Caco-2 (cell line): ENCODE measurements at places on chromosomes 5 and 9. TPM values are rescaled to one million over a fixed set of nuclear protein-coding genes. Genes with fewer than 3 reads are reported as not detected.
A peak's percentile ranks its signal among the peaks of the same experiment; 100 is the strongest.

DNA sequence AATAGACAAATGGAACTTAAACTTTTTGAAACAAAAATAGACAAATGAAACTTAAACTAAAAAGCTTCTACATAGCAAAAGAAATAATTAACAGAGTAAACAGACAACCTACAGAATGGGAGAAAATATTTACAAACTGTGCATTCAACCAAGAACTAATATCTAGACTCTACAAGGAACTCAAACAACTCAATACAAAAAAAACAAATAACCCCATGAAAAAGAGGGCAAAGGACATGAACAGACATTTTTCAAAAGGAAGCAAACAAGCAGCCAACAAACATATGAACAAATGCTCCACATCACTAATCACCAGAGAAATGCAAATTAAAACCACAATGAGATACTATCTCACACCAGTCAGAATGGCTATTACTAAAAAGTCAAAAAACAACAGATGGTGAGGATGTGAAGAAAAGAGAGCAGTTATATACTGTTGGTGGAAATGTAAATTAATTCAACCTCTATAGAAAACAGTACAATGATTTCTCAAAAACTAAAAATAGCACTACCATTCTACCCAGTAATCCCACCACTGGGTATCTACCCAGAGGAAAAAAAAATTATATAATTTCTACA lies 170.8 kb upstream of the RGMB start:
- H3K4me3 ChIP-seq = no peak overlapping the region
- no peaks in the 10 kb centered on the region for H3K36me3 ChIP-seq
- H3K27me3 ChIP-seq = no peaks in the 10 kb centered on the region
- DNase-seq = no peak
- H3K4me1 ChIP-seq = no peaks in the 10 kb centered on the region

DNA sequence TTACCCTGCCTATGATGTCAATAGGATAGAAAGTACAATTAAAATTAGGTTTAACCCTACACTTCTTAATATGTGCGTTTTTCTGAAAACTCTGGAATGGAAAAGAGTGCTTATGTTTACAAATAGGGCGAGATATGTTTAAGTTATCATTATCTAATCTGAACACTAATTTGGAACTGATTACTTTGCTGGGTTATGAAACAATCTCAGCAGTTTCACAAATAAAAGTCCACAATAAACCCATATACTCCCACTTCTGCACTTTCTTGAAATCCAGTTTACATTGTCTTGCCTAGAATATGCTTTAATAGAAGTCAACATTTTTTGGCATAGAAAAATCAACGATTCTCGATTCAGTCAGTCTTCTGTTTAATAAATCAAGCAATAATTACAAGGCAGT lies 236.3 kb downstream of the NFIB start:
- no peak overlapping the region for H3K4me3 ChIP-seq
- H3K27me3 ChIP-seq = no peaks in the 10 kb centered on the region
- DNase-seq = no peak

- H3K27me3 ChIP-seq = no peaks in the 10 kb centered on the region
- H3K4me1 ChIP-seq = peaks cover 40% of the 10 kb centered on the region
- H3K4me3 ChIP-seq = no peak overlapping the region
- H3K36me3 ChIP-seq = peaks cover 1% of the 10 kb centered on the region; the same call in 1 of the 2 replicates
- H3K27ac ChIP-seq = peak overlapping the region; percentile 78
Measured at GRCh38 chr9:98146101-98146991, 27.3 kb upstream of the TRIM14 start.

The TLR4 gene
- not detected in 2 replicates for total RNA-seq
